Stimulated activated CD4-positive, alpha-beta T cell treated with anti-CD3 and anti-CD28 coated beads, Interleukin-12 subunit alpha, Interleukin-12 subunit beta, amount 100 ng/mL, for 48 hours (primary cell): ENCODE measurements at places on chromosomes 5 and 9.

- DNase-seq: no peak
These were observed 40.8 kb downstream of the CTSL start for GRCh38 chr9:87766697-87767096.

DNA sequence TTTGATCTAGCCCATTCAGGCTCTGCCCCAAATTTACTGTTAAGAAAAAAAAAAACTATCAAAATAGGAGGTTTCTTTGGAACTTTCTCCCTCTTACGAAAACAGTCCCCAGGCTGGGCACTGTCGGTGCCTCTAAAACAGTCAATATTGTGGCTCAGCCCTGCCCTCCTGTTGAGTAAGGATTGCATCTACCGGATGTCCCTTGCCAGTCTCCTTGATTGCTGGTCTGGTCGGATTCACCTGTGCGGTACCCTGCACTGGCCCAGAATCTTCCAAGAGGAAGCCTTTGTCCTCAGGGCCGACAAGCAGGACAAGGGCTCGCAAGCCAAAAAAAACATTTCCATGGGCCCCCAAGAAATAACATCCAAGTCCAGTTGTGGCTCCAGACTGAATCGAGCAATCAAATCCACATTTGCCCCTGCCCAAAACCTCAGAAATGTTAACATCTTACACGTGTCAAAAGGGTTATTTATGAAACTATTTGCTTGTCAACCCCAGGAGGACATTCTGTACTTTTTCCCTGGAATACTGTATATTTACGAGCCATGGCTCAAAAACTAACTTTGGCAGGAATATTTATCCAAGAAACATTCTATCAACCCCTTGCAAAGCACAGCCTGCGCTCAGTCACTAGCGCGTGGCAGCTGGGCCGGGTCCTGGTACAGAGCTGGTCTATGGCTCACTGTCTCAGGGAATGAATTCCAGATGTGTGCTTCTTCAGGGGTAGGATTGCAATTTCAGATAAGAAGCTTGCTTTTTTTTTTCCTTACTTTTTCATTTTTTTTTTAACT, 129.2 kb upstream of the ADRA1B start:
- no peak for DNase-seq

GRCh38 chr5:142544071-142544753, 141.7 kb downstream of the FGF1 start:
- no peak for DNase-seq

- DNase-seq: no peak
These were observed 7.1 kb downstream of the NSG2 start for GRCh38 chr5:174052636-174053035.

GRCh38 chr5:80284720-80285119, 28.9 kb upstream of the SERINC5 start:
- peak; percentile 12 for DNase-seq

- DNase-seq: no peak
These were observed 125.1 kb downstream of the GAS1 start for GRCh38 chr9:86822006-86822801.

GRCh38 chr9:81071108-81071507, 618.2 kb downstream of the TLE1 start:
- DNase-seq: no peak

GRCh38 chr5:73523861-73524260, 25.6 kb downstream of the BTF3 start:
- no peak for DNase-seq

DNA sequence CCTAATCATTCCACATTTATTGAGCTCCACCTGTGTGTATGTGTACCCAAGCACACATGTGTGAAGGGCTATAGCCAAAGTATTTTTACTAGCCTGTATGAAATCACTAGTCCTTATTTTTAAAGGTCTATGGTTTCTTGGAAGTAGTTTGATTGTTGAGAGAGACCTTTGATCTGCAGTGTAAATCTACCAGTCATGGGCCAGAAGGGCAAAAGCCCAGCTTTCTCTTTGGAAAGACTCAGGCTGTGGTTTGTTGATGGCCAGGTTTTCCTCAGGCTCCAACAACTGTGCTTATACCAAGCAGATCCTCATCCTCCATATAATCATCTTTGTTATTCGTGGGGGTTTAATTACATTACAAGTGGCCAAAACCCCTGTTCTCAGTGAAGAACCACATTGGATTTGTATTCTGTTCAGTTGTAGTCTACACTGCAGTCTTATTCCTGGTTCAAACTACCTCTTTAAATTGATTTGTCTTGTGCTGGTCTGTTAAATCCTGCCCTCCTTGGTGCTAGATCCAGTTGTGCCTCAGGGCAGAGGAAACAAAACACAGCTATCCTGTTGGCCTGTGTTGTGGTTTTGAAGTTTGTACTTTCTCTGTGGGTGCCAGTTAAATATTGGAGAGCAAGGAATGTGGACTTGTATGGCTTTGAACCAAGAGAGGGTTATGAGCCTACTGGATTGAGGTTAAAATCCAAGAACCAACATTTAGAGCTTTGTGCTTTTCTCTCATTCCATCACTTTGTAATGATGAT, 13.3 kb downstream of the CDC26 start:
- DNase-seq: no peak

DNA sequence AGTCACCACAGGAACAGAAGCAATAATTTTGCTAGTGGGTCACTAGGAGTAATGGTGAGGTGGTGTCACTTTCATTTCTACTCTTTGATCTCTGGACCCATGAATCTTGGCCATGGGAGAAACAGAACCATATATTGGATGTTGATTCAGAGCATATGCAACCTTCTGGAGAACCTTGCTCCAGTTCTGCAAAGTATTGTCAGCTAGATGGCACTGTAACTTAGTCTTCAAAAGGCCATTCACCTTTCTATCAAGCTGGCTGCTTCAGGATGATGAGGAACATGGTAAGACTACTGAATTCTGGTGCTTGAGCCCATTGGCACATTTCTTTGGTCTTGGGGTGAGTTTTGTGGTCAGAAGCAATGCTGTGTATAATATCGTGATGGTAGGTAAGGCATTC, 129.1 kb upstream of the FBN2 start:
- DNase-seq: no peak

- no peak for DNase-seq
These were observed 230.9 kb downstream of the AUH start for GRCh38 chr9:91130796-91131318.

DNA sequence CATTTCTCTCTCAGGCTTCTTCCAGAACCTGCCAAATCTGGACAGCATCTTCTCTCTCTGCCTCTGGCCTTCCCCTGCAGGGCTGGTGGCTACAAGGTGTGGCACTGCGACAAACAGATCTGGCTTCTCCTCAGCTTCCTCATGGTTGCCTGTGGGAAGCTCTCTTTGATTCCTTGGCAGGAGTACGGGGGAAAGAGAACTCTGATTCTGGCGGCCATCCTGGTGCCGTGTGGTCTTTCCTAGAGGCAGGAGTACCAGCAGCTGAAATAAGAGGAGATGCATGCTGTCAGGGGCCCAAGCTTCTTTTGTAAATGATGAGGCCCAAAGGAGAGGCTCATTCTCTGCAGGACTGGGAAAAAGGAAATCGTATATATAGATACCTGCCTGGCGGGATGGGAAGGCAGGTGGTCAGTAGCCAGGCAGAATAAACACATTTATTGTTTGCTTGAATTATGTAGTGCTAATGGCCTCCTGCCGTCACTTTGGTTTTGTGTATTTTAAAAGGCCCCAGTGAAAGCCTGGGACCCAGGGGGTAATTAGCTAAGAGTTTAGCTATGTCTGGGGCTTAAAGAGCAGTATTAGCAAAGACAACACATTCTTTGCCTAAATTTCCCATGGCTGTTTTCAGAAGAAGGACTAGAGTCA, at the start of gene CER1:
TSS of gene CER1 (minus strand) at position 343 of the 645 bp plus-strand sequence. CDS start at position 282, 61 bp downstream.
- DNase-seq: no peak
